RPMI7951 (cell line): ENCODE measurements at places on chromosomes 3 and 15. TPM values are rescaled to one million over a fixed set of nuclear protein-coding genes. Genes with fewer than 3 reads are reported as not detected.

DNA sequence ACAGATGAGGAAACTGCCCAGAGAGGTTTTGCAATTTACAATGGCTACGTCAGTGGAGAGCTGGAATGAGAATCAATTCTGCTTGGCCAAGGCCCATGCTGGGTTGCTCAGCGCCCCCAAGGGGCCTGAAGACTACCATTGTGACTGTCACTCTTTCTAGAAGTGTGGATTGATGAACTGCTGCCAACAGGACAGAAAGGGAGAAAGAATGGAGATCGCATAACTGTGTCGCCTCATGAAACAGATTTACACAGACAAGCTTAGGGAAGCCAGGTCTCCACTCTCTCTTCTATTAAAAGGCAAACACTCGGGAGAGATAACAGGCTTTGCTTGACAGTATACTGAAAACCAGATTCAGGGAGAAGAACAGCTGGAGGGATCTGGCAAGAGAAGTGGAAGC lies 160.0 kb downstream of the STT3B start:
- no peak for DNase-seq

GRCh38 chr3:64961301-64961700 lies 273.5 kb upstream of the ADAMTS9 start:
- no peak for DNase-seq

- DNase-seq = no peak
Observed at GRCh38 chr15:62833646-62834045, 208.9 kb upstream of the TPM1 start.

GRCh38 chr3:141426404-141427034 lies 58.2 kb downstream of the ZBTB38 start:
- peak; percentile 71 for DNase-seq

- no peak for DNase-seq
Observed at GRCh38 chr15:65060641-65061397, 7.0 kb downstream of the RASL12 start.

GRCh38 chr15:60251300-60252070 lies 146.3 kb downstream of the ANXA2 start:
- no peak for DNase-seq

- peak; percentile 5 for DNase-seq
Observed at GRCh38 chr3:81549831-81550230, 211.6 kb downstream of the GBE1 start.

GRCh38 chr3:52915294-52915693 lies 17.9 kb upstream of the STIMATE start:
- DNase-seq = no peak

DNA sequence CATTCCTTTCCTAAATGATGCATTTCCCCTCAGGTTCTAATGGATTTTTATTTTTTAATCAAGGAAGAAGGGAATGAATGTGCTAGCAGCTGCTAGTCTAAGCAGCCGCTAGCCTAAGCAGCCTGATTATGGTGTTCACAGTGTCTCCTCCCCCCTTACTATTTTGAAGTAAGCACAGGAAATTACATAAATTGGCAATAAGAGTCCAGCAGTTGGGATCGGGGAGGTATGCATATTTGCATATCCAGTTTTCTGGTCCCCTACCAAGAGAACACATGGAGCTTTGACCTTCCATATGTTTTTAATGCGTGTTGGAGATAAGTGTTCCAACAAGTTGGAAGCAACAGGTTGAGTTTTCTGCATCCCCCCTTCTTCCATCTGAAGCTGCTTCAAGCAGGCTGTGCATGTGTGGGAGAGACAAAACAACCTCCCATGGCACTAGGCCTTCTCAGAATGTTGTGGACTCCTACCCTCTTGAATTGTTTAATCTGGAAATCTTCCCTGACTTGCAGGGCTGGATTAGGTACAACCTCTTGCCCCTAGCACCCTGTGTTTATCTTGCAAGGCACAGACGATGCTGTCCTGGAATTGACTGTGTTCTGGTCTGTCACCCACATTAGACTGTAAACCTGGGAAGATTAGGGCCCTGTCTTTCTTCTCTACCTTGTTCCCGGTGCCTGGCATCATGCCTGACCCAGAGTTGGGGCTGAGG lies 124.8 kb upstream of the LRIG1 start:
- no peak for DNase-seq

- peak; percentile 20 for DNase-seq
Observed at GRCh38 chr3:44468572-44469520, 8.6 kb downstream of the ZNF445 start.

DNA sequence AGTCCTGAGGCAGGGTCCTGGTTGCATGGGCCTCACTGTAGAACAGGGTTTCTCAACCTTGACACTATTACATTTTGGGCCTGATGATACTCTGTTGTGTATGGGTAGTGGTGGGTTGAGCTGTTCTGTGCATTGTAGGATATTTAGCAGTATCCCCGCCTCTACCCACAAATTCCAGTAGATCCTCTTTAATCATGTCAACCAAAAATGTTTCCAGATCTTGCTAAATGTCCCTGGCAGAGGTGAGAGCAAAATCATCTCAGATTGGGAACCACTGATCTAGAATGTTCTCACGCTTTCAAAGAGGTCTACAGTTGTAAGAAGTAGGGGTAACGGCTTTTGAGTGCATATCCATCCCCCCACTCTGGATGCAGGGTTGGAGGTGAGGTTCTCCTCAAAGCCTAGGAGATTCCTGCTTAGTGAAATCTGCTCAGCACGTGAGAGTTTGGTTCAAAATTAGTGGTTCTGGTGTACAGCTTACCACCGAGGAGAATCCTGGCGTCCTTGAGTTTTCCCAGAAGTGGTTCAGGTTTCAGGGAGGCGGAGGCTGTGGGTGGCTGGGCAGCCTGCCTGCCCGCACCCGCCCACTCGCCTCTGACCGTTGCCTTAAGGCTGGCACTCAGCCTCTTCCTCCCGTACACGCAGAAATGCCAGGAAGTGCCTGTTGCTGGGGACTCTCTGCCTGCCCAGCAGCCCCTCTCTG lies 5.3 kb downstream of the ACVR2B start:
- peak; percentile 34 for DNase-seq

DNA sequence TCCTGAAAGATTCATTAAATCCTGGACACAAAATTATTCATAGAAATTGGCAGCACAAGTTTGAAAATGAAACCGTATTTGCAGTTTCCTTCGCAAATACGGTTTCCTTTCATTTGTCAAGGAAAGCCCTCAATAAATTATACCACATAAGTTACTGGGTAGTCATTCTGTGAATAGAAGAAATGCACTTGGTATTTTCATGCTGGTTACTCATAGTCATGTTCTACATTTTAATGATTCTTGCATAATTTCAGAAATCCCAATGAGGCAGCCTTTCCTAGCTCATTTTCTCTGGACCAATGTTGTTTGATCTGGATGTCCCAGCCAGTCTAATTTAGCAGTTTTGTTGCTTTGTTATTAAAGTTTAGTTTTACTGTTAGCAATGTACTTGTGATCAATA lies 43.2 kb downstream of the MINAR1 start:
- no peak for DNase-seq

DNA sequence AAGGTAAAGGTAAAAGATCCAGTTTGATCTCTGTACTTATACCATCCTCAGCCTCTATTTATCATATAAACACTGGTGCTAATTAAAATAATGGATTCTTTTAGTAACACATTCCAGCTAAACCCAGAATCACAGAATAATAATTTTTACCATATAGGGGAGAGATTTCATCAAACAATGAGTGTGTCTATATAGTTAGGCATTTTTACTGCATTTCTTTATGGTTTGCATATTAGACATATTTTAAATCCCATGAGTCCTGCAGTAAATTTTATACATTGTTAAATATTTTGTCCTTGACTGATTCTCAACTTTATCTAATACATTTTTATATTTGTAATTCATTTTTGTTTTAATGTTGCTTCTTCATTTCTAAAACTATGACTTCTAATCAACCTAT lies 323.7 kb upstream of the AGTR1 start:
- DNase-seq = no peak

GRCh38 chr3:114716916-114717315 lies 423.1 kb downstream of the TIGIT start:
- no peak for DNase-seq

DNA sequence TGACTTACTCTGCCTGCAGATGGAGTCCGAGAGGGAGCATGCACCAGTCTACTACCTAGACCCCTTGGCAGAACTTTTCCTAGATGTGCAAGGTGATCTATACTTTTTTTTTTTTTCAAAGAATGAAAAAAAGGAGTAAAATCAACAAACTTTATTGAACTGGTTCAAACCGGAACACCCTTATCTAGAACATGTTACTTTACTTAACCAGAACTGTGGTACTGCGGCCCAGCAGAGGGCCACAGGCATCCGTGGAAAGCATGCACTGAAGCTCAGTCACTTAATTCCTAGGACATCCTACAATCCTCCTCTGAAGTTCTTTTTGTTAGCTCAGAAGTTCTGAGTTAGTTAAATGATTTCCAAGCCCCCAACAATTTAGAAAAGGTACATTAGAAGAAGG lies 21.6 kb downstream of the CHAC1 start:
- DNase-seq = no peak

Gene ACKR2
- total RNA-seq = not detected in 2 replicates

Gene CDHR4
- total RNA-seq = not detected in 2 replicates

Gene MYL3
- not detected in 2 replicates for total RNA-seq

Gene SAMMSON
- total RNA-seq = 0.48 and 0.78 TPM in 2 replicates

Gene DLL4
- total RNA-seq = 2.5 and 2.6 TPM in 2 replicates

Gene KIF23
- 134 and 151 TPM in 2 replicates for total RNA-seq

Gene C2CD4B
- not detected in 2 replicates for total RNA-seq

Gene CXCR6
- total RNA-seq = not detected in 2 replicates

Gene LRRK1
- 5.0 and 10.8 TPM in 2 replicates for total RNA-seq

Gene MEIS2
- 21.5 and 28.6 TPM in 2 replicates for total RNA-seq

Gene NRG4
- total RNA-seq = not detected in 2 replicates

Gene FOXL2NB
- under 0.01 TPM in 1 of 2 replicates, not detected in the other for total RNA-seq
